ENCODE measurements at places on chromosomes 12 and 14. TPM values are rescaled to one million over a fixed set of nuclear protein-coding genes. Genes with fewer than 3 reads are reported as not detected.

The DNAH10 gene
- 0.15 TPM for total RNA-seq

The RNU4-1 gene
- 2,546 TPM for total RNA-seq

DNA sequence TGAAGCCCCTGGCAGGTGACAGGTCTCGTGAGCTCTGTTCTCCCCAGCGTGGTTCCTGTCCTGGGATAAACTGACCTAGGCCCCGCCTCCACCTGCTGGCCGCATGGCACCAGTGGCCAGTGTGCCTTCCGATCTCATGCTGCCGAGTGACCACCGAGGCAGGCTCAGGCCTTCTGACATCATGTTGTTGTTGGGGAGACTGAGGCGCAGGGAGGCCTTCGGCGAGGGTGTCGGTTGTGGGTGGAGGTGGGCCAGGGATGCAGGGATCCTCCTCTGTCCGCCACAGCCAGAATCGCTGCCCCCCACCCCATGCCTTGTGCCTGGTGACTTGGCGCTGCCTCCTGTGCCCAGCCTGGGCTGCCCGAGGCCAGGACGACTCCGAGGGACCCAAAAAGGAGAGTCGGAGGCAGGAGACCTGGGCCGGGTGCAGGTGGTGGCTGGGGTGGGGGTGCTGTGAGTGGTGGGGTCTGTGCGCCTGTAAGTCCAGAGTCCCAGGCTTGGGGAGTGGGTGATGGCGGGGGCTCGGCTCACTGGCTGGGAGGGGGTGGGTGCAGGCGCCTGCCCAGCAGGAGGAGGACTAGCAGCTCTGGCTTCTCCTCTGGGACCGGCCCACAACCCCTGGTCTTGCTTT lies 24.3 kb downstream of the ASPG start:
- DNase-seq: peak; percentile 23

- DNase-seq: no peak
These were observed 411 bp downstream of the TTLL5 start for GRCh38 chr14:75661499-75661814.

The TMPRSS12 gene
- not detected for total RNA-seq

GRCh38 chr14:79098324-79098723 lies 928.2 kb downstream of the NRXN3 start:
- no peak for DNase-seq

DNA sequence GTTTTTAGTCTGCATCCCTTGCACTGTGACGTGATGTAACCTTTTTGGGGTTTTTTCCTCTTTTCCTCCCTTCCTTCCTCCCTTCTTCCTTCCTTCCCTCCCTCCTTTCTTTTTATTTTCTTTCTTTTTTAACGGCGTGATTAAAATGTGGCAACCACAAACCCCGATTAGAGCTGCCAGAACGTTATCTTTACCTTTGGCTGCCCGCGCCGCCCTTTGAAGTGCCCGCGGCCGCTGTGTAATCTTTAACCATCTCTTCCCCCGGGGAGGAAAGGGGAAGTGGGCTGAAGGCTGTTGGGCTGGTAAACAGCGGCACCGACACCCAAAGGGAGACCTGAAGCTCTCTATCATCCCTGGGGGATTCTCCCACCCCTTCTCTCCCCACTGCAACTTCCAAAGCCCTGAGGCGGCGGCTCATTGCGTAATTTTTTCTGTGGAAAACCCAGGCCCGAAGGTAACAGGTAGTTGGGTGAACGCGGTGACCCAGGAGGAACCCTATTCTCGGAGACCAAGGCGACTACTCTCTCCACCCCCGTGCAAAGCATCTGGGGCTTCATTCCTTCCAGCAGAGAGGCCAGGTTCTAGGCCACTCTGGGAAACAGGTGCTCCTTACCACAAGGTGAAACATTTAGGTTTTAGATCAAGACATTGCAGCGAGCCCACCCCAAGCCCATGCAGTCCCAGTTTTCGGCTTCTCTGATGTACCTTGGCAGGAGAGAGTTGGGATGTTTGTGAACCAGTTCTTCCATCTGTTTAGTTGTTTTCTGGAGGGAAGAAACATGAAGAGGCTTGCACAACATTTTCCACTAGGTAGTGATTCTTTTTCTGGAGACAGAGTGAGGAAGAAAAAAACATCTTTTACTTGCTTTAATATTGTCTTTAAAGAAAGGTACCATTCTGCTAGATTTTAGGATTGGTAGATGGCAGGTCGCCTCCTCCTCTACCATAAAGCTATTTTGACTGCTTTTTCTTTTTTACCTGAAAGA lies 1.5 kb downstream of the LGR5 start:
- peak; percentile 31 for DNase-seq

- DNase-seq: no peak
These were observed 67.9 kb downstream of the FAR2 start for GRCh38 chr12:29216797-29217575.

- DNase-seq: no peak
These were observed 53.1 kb downstream of the CNTN1 start for GRCh38 chr12:40745386-40745785.

DNA sequence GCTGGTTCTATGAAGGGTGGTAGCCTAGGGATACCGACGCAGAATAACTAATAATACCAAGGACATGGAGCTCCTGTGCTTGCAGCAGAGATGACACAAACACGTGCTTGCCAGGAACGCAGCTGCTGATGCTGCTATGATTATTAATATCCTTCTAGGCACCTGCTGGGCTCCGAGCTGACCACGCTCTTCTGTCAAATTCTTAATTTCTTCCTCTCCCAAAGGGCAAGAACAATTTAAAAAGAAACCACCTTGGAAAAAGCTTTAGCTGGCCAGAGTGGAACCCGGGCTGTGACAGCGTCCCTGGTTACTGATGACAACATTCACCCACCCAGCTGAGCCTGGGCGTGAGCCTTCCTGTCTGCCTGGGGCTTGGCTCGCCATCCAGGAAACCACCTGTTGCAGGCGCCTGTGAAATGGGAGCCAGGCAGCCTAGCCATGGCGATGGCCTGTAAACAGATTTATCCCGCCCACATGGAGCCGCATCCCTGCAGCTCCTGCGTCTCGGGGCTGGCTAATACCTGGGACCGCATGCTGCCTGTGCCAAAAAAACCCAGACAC lies 28.8 kb downstream of the CLMN start:
- DNase-seq: peak; percentile 82

- DNase-seq: peak; percentile 56
These were observed 4.4 kb downstream of the MMP17 start for GRCh38 chr12:131832321-131833231.

- no peak for DNase-seq
These were observed 39.3 kb downstream of the PALS1 start for GRCh38 chr14:67280506-67280905.

- DNase-seq: no peak
These were observed 19.9 kb downstream of the TTC7B start for GRCh38 chr14:90796329-90796728.

GRCh38 chr12:105721891-105722290 lies 391.4 kb downstream of the C12orf75 start:
- DNase-seq: no peak

DNA sequence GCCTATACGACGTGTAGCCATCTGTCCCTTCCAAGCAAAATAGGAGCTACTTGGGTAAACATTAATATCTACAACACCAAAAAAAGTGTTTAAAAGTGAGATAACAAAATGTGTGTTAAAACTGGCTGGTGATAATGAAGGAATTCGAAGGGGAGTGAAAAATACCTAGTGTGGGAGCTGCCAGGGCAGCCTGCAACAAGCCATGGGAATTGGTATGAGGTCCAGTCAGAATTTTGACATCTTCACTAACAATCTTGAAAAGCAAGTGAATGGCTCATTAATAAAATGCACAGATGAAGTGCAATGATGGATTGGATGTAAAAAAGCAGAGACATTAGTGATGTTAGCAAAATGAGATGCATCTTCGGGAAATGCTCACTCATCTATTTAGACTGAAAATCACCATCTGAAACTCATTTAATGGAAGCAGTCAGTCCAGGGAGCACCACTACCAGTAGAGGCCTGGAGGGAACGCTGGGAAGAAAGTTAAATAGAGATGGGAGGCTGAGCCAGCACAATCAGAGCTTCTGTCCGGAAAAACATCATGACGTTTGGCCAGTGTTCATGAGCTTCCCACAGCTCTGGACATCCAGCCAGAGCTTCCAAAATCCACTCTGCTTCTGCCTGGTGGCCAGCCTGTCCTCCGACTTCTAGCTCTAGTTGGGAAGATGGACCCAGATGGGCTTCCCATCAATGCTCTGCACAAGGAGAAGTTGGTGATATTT lies 405.0 kb upstream of the TMTC1 start:
- DNase-seq: no peak

DNA sequence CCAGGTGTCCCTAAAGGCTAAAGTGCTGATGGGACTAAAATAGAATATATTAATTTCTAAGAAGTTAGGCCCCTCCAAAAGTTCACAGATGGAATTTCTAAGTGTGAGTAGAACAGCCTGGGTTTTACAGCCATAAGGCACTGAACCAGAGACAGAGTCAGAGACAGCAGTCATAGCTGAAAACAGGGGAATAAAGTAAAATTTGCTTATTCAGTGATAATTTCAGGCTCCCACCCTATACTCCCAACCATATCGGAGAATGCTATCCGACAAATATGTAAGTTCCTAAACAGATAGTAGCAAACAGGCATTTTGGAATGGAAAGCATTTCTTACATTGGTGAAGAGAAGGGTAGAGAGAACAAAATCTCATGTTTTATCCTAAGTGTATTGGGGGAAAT lies 45.3 kb downstream of the NAA25 start:
- DNase-seq: no peak

The SMCO2 gene
- not detected for total RNA-seq

DNA sequence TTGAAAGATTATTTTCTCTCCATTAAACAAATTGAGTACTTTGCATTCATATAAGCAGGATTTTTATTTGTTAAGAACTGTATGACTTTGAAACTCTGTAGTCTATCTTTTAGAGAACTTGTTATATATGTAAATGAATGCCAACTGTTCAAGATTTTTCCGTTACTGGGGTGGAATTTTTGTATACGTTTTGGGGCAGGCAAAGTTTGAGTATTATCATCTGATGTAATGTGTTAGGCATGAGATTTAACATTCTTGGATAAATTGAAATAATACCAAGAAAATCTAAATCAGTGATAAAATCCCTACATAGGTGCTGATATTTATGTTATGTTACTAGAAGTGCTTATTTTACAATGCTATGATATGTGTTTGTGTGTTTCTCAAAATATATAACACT lies 8.4 kb downstream of the CNOT2 start:
- DNase-seq: no peak

The C12orf75 gene
- total RNA-seq: 115 TPM

The DPF3 gene
- total RNA-seq: 11.2 TPM

DNA sequence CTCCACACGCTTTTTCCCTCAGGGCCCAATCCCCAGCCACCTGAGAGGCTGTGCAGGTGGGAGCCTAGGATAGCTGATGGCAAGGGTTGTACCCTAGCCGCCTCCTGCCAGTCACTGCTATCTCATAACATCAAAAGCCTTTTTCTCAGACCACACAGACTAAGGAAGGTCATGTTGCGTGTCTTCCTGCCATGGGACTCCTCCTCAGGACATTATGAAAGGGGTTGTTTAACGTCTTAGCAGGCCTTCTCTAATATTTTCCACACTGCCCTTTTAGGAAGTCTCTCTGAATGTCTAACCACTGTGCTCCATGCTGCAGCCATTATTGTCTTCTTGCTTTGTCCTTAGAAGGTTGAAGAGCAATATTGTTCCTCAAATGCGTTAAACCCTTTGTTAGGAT lies 7.6 kb upstream of the SMUG1 start:
- DNase-seq: no peak

DNA sequence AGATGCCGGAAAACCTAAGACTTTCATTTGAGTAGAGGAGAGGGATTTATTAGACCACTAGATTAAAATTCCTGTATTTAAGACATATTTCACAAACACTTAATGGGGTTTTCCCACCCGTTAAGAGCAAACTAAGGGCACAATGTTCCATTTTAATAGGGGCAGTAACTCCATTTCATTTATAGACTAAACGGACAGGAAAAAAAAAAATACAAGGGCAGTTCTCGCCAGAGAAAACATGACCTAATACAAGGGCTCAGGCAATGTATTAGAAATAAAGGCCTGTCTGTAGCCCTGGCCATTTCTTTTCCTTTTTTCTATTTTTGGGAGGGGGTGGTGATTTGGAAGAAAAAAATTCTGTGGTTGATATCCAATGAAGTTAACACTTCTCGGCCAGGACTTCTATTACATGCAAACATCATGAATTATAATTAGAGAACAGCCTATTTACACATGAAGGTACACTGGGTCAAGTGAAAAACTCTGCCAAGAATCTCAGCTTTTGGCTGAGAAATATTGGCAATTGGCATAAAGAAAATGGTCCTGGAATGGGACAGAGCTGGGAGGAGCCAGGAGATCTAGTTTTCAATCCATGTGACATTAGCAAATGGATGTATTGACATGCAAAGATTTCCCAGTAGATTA lies 641.1 kb upstream of the TBX3 start:
- no peak for DNase-seq

DNA sequence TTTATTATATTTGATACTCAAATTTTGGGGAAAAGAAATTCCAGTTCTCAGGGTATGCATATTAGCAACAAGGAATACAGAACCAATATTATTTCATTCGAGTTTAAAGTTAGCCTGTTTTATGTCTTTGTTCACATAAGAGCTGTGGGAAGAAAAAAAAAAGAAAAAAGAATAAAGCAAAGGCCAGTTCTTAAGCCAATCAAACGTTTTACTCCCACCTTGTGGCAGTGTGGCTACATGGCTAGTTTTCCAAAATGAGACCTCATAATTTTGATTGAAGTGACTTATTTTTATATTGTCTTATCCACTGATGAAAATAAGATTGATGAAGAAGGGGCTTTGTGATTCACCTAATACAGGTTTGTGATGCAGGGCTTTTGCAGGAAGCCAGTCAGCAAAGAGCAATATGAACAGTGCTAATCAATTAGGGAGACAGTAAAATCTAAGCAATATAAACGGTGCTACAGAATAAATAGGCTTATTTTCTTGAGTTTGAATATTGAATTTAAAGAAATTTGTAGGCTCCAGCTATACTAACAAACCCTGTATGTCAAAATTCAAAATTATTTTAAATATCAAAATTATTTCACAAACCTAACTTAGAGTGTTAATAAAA lies 624.1 kb upstream of the FOXG1 start:
- no peak for DNase-seq

GRCh38 chr12:73629893-73630831 lies 907.5 kb upstream of the ATXN7L3B start:
- DNase-seq: no peak

GRCh38 chr12:57724936-57725740 lies 13.4 kb downstream of the AGAP2 start:
- no peak for DNase-seq

DNA sequence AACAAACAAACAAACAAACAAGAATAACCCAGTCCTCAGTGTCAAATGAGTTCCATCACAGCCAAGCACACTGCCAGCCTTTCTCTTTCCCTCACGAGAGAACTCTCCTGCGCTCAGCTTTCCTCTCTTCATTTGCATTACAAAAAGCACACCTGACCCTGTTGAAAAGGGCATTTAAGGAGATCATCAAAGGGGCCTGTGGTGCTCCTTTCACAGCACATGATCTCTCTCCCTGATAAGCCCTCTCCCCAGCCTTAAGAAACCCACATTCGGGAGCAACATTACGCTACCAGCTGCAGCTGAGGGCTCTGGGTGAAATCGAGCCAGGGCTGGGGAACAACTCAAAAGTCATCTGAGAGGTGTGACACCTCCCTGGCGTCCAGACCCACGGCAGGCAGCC lies 165.6 kb upstream of the TMCC3 start:
- DNase-seq: no peak

The C12orf50 gene
- total RNA-seq: not detected

The A2M gene
- 83.4 TPM for total RNA-seq

GRCh38 chr14:62673014-62673755 lies 372.1 kb downstream of the KCNH5 start:
- no peak for DNase-seq

The HOXC12 gene
- not detected for total RNA-seq

The LHX5 gene
- total RNA-seq: not detected

GRCh38 chr12:23259558-23259957 lies 634.6 kb downstream of the ETNK1 start:
- no peak for DNase-seq

The ADSS1 gene
- 4.4 TPM for total RNA-seq
